Esophagus mucosa (tissue), 1 donor: ENCODE measurements at places on chromosomes 11 and 22. TPM values are rescaled to one million over a fixed set of nuclear protein-coding genes. Genes with fewer than 3 reads are reported as not detected.
A peak's percentile ranks its signal among the peaks of the same experiment; 100 is the strongest.

- no peak for ATAC-seq
Observed at GRCh38 chr11:99803501-99803900, 782.8 kb downstream of the CNTN5 start.

DNA sequence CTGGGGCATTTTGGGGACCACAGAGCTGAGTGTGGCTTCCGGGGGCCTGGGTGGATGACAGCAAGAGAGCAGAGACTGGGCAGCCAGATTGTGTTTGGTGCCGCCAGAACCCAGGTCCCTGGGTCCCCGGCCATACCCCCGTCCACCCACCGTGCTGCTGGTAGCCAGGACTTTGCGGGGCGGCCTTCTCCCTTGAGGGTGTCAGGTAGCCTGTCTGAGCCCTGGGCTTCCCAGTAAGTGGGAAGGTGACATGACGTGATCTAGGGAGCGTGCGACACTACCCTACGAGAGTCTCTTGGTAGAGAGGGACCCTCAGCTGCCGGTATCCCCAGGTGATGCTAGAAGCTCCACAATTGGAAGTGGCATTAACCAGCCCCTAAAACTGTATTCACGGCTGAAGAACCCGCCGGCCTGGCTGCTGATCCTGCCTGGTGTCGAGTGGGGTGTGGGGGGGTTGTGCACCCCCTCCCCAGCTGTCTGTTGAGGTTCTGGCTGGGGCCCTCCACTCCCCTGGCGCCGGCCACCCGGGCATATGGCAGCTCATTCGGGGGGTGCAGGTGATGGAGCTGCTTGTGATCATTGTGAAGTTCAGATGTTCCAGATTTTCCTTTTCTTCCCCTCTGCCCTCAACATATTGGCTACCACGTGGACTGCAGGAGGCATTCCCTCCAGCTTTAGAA is 66.9 kb downstream of the MPPED1 start:
- no peak for ATAC-seq

- peak; percentile 87 for ATAC-seq
Observed at GRCh38 chr11:26326793-26327400, 5.0 kb upstream of the ANO3 start.

GRCh38 chr11:35036639-35037038 is 102.3 kb upstream of the CD44 start:
- no peak for ATAC-seq

DNA sequence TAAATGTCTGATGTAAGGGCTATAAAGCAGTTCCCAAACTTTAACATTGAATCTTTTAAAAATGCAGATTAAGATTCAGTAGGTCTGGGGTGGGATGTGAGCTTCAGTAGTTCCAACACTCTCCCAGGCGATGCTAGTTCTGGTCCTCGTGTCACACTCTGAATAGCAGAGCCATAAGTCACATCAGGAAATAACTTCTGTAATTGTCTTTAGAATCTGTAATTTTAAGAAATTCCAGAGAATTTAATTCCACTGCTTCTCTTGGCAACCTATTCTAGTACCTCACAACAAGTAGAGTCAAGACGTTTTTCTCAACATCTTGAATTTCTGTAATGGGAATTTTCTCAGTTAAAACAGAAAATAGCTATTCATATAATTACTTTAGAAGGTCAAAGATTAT is 223.1 kb downstream of the TMEM135 start:
- no peak for ATAC-seq

GRCh38 chr22:33035272-33035863 is 22.8 kb downstream of the SYN3 start:
- no peak for ATAC-seq

DNA sequence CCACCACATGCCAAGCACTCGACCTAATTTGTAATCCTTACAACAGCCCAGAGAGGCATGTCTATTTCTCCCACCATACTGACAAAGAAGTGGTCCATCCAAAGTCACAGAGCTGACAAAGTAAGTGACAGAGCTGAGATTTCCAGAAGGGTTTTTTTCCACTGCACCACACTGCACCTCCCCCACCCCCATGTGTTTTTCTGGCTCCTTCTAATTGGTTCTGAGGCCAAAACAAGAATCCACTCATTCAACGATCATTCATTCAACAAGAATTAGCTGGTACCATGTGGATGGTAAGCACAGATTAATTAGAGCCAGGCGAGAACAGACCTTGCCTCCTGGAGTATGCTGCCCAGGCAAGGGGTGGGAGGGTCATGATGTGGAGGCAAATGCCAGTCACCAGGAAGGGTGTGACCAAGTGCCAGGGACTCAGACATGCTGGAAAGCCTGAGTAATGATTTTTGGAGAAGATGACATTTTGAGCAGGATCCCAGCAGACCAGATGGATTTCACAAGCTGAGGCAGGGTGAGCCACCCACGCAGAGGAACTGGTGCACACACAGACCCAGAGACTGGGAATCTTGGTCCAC is 14.9 kb upstream of the PRG2 start:
- no peak for ATAC-seq

- no peak for ATAC-seq
Observed at GRCh38 chr11:45289369-45289768, 3.2 kb upstream of the SYT13 start.

DNA sequence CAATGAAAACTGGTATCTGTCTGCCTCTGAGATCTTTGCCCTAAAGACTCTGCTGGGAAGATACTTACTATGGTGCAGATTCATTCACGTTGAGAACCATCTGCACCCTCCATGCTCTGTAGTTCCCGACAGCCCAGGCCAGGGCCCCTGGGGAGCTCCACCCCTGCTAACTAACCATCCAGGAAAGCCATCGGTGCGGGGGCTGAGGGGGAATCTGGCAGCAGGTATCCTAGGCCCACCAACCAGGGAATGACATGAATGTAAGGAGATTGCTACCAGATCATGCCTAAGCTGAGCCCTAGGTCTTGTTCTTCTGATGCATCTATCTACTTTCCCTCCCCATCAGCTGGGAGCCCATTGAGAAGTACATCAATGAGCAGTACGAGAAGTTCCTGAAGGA is 11.3 kb upstream of the WBP2NL start:
- ATAC-seq: no peak

Gene GRM5
- total RNA-seq: not detected

Gene MN1
- total RNA-seq: 1.7 TPM

Gene ARHGAP20
- 2.6 TPM for total RNA-seq

Gene SAA2
- total RNA-seq: 19.0 TPM

Gene CD82
- total RNA-seq: 292 TPM

Gene ALDH3B1
- 2.5 TPM for total RNA-seq

Gene HEPHL1
- total RNA-seq: 13.0 TPM

Gene FOLR2
- total RNA-seq: 0.24 TPM

Gene CCDC89
- total RNA-seq: 0.12 TPM

Gene SLC29A2
- 3.6 TPM for total RNA-seq

Gene SCGB1C1
- not detected for total RNA-seq
